ENCODE measurements at places on chromosomes 6 and 20.
A peak's percentile ranks its signal among the peaks of the same experiment; 100 is the strongest.

- DNase-seq, result no peak
Observed at GRCh38 chr20:49147296-49147695, 40.8 kb downstream of the STAU1 start.

GRCh38 chr6:105501826-105502344, 99.0 kb upstream of the PREP start:
- no peak for DNase-seq

DNA sequence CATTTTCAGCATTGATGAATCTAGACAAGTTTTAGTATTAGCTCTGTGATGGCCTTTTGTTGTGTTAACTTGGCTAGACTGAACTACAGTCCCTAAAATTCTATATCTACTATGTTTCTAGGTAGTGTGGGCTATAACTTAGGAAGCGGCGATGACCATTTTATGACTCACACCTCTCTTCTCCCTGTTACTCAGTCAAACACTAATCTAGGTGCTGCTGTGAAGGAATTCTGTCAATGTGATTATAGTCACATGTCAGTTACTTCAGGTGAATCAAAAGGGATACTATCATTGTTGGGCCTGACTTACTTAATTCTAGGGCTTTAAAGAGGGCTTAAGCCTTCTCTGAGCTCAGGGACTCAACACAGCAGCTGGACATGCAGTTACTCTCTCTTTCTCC, 691.5 kb upstream of the MAP3K7 start:
- no peak for DNase-seq

DNA sequence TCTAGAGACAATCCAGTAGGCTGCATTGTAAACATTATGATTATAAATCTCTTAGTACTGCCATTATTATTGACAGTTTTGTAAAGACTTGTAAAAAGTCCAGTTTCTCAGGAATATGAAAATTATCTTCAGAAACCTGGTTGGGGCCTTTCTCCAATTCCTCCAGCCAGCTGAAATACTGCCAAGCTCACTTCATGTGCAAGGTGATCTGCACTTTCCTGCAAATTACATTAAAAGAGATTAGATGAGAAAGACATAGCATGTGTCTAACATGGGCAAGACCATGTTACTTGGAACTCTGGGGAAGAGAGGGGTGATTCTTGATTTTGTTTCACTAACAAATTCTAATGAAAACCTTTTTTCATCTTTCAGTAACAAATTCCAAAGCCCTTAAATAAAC, 24.0 kb downstream of the PGM3 start:
- DNase-seq, result no peak

DNA sequence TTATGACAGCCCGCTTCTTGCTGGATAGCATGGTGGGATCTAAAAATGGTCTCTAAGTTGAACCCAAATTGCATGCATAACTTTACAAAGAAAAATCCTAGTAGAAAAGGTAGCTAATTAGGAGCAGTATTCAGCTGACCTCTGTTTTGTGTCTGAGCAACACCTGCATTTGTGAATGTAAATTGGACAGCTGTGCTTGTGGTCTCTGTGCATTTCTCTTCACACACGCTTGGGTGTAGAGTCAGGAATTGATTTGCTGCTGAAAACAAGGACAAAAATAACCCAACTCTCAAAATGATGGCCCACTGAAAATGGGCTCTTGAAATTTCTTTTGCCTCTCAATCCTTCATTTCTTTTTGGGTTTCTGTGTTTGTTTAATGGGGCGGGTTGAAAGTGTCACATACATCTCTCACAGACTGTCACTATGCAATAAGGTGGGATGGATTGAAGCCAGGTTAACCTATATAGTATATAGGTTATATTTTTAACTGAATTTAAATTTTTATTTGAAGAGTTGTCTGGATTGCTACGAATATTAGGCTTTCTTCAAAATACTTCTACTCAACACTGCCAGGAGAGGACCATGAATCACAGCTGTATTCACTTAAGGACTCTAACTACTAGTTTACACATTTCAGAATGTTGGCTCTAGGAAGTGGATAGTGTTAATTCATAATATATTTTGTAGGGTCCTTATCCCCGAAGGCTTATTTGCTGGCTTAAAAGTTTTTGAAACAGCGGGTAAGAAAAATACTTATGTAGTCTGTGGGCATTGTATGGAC, 46.5 kb downstream of the SOBP start:
- DNase-seq, result no peak

DNA sequence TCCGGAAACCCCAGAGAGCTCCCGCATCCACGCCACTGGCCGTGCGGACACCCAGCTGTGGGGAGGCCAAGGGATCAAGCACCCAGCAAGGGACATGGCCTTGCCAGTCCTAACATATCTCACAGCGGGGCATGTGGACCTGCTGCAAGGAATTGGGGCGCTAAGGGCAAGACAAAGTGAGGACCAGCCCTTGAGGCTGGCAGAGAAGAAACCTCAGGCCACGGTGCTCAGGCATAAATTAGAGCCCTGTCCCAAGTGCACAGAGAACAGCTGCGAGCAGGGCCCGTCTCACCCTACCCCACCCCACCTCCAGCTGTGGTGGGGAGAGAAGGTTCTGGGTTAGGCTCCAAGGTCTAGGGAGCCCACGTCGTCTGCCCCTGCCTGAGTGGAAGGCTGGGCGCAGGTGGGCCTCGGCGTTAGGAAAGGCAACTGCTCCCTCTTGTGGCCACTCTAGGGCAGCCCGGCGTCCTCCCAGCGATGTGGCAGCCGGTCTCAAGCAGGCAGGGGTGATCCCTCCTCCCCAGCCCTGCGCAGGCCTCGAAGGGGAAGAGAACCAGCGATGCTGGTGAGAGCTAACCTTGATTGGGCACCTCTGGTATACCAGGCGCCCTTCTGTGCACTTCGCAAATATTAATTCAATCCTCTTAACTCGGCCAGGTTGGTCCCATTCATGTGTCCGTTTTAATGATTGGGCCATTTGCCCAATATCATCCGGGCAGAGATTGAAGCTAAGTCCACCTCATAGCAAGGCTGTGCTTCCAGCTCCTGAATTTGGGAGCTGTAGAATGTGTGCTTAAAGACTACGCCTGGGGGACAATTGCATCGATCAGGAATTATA, 235.8 kb downstream of the NFATC2 start:
- DNase-seq, result peak; percentile 78

GRCh38 chr6:47655719-47656595, 42.4 kb upstream of the ADGRF4 start:
- no peak for DNase-seq

- no peak for DNase-seq
Observed at GRCh38 chr6:30394139-30394538, 49.2 kb downstream of the RPP21 start.

- DNase-seq, result no peak
Observed at GRCh38 chr6:79764747-79765146, 133.6 kb downstream of the SH3BGRL2 start.

- DNase-seq, result no peak
Observed at GRCh38 chr6:55543633-55544309, 35.2 kb downstream of the HMGCLL1 start.

GRCh38 chr6:166707045-166707444, 80.0 kb upstream of the RPS6KA2 start:
- DNase-seq, result no peak

GRCh38 chr6:583635-584034, 73.3 kb downstream of the HUS1B start:
- no peak for DNase-seq

DNA sequence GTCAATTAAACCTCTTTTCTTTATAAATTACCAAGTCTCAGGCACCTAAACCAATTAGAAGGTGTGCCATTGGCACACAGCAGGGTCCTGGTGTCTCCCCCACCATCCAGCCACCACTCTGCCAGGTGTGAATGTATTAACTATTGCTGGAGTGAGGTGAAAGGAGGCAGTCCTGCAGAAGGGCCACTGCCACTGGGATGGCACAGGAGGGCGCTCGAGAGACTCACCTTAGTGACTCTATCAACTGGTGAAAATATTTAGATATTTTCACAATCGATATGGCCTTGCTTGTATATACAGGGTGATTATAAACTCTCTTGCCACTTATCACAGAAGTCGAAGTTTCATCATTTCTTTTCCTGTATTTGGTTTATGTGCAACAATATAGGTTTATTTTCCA, 145.6 kb upstream of the ESR1 start:
- no peak for DNase-seq

DNA sequence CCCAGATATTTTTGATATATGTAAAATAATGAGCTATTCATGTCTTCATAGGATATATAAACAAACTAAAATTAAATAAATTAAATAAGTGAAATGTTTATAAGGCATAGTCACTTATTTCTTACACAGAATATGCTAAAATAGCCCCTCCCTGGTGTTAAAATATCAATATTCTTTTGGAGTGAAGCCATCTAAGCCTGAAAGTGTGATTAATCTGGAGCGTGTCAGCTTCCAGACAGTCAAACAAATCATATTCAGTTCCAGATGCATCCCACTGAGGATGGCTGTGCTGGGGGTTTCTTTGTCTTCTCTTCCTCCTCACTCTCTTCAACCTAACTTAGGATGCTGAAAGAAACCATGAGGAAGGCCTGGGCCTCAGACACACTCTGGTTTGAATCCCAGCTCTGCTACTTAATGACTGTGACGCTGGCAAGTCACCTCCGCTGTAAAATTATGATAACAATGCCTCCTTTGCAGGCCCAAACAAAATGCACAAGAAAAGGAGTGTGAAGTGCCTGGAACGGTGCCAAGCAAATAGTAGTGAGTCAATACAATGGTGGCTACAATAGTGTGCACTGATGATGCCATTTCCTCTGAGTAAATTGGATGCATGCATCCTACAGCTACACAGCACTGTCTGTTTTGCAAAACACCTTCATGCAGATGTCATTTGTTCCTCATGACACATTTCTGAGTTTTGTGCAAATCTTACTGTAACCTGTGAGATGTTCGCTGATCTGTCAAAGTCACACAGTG, 161.4 kb downstream of the FOXC1 start:
- no peak for DNase-seq

- DNase-seq, result no peak
Observed at GRCh38 chr20:58656831-58657230, 5.7 kb downstream of the STX16 start.

- DNase-seq, result no peak
Observed at GRCh38 chr6:66421570-66421969, 714.5 kb upstream of the EYS start.

GRCh38 chr6:132768051-132768517, 10.4 kb upstream of the VNN2 start:
- DNase-seq, result peak; percentile 68

GRCh38 chr6:24763578-24763977, 11.2 kb upstream of the GMNN start:
- no peak for DNase-seq

GRCh38 chr6:47138046-47138445, 95.9 kb upstream of the ADGRF1 start:
- DNase-seq, result no peak

DNA sequence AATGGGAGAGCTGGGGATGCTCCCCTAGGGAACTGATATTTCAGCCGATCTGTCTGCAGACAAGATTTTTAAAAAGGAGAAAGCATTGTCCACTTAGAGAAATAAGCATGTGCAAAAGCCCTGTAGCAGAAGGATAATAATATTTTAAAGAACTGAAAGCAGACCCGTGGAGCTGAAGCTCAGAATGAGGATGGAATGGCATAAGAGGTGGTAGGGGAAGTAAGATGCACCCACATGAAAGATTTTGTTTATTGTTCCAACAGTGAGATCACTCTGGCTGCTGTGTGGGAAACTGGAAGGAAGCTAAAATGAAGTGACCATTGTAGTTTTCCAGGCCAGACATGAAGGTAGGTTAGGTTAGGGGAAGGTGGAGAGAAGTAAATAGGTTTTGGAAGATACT, 266.4 kb upstream of the PRDM1 start:
- no peak for DNase-seq

GRCh38 chr6:101595276-101595675, 201.8 kb downstream of the GRIK2 start:
- DNase-seq, result no peak

- DNase-seq, result no peak
Observed at GRCh38 chr20:41748756-41749582, 130.8 kb upstream of the CHD6 start.

DNA sequence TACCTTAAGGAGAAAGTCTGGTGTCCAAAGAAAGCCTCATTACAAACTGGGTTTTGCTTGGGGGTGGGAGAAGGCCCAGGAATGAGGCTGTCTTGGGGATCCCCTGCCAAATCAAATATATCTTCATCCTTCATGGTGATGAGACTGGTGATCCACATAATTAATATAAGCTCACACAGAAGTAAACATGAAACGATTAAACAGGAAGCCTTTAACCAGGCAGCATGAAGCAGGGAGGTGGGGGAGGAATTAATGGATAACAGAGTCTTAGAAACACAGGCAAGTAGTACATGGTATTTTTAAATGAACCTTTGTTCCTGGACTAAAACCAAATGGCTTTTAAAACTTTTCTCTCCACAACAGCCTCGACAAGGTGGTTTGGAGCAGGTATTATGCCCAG, 437.5 kb downstream of the TFAP2A start:
- DNase-seq, result no peak

- DNase-seq, result no peak
Observed at GRCh38 chr6:36598739-36599318, 4.7 kb downstream of the SRSF3 start.

GRCh38 chr20:63759377-63759901, 19.9 kb downstream of the SLC2A4RG start:
- peak; percentile 31 for DNase-seq

GRCh38 chr20:13788167-13788834, 3.5 kb downstream of the NDUFAF5 start:
- no peak for DNase-seq

DNA sequence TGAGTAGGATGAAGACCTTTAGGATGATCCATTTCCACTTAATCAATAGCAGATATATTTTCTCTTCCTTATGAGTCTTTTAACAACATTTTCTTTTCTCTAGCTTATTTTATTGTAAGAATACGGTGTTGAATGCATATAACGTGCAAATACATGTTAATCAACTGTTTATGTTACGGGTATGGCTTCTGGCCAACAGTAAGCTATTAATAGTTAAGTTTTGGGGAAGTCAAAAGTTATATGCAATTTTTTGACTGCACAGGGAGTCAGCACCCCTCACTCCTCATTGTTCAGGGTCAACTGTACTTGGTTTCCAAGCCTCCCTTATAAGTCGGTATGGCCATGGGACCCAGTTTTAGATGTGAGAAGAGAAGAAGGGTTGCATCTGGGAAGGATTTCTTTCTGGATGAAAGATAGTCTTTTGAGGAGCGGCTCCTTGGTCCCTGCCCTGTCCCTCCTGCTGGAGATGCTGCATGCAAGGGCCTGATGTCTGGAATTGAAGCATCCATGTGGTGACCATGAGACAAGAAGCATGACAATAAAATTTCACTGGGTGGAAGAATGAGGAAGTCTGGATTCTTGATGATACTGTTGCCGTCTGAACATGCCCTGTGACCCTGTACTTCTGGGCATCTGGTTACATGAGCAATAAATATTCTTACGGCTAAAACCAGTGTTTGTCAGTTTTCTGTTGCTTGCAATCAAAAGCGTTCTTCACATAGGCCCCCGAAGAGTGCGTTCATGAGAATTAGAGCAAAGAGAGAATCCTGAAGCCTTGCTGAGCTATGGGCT, 194.7 kb upstream of the PMEPA1 start:
- no peak for DNase-seq

DNA sequence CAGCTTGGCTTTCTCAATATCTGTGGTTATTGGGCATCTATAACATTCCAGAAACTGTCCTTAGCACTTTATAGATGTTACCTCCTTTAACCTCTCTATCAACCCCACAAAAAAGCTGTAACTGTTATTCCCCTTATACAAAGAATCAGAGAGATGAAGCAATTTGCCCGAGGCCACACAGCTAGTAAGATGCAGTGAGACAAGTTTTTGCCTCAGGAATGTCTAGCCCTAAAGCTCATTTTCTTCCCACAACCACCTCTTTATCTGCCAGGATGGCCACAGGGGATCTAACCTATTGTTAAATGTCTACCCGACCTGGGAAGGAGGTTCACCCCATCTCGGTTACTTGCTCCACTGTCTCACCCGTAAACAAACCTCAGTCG, 31.9 kb upstream of the TCP11 start:
- DNase-seq, result no peak
